Stimulated activated CD4-positive, alpha-beta T cell treated with anti-CD3 and anti-CD28 coated beads, TNF-alpha, amount 100 ng/mL, for 1 hour (primary cell): ENCODE measurements at places on chromosomes 5 and 9.

- DNase-seq, result no peak
Measured at GRCh38 chr5:74105126-74105780, 479.3 kb downstream of the ARHGEF28 start.

- no peak for DNase-seq
Measured at GRCh38 chr9:93141771-93142483, 7.9 kb upstream of the NINJ1 start.

- no peak for DNase-seq
Measured at GRCh38 chr9:93588641-93589609, 12.5 kb downstream of the PHF2 start.

GRCh38 chr9:120736881-120737280, 22.6 kb upstream of the MEGF9 start:
- DNase-seq, result no peak

- DNase-seq, result no peak
Measured at GRCh38 chr9:4059437-4059836, 240.4 kb downstream of the GLIS3 start.

DNA sequence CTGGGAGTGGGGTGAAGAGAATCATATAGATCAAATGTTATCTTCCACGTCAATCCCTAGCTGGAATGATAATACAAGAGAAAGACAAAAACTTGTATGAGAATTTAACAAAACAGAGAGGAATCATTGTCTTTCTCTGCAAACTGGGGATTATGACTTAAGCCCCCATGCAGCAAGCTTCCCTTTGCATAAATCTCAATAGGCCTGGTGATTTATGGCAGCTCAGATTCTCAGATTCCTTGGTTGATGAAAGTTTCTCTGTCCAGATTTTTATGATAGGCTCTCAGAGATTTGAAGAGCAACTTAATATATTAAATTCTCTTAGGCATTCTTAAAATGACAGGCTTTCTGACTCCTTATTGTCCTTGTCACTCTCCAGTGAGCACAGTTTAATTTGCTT, 56.0 kb downstream of the RASGRF2 start:
- no peak for DNase-seq

- DNase-seq, result no peak
Measured at GRCh38 chr5:66839636-66840185, 243.5 kb downstream of the MAST4 start.

- no peak for DNase-seq
Measured at GRCh38 chr9:108209132-108209685, 646.6 kb downstream of the ACTL7B start.

DNA sequence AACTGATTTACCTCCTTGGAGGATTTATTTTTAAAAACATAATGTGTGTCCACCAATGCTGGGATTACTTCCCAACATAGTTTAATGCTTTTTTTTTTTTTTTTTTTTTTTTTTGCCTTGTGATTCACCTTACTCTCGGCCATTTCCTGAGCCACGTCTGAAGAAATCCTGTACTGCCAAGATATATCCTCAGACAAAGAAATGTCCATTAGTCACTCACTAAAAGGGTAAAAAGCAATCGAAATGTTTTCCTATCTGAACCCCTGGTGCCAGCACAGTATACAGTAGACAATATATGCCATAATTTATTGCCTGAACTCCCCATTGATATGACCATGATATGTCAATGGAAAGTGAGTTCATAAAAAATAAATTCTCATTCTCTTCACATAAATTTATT, 344.1 kb downstream of the BNC2 start:
- no peak for DNase-seq

DNA sequence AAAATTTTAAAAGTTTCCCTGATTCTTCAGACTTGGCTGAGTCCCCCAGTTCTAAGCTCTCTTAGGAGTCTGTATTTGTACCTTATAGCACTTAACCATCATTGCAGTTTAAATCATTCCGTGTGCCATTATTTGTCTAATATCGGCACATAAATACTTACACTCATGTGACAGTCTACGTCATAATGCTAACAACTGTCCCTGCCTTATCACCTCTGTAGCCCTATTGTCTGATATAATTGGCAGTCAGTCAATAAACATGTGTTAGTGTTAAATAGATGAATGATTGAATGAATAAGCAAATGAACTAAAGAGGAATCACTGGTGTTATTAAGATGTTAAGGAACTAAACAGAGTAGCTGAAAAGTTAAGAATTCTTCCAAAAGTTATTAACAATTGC, 287.8 kb downstream of the EBF1 start:
- no peak for DNase-seq

- no peak for DNase-seq
Measured at GRCh38 chr9:10614196-10614800, 1.5 kb upstream of the PTPRD start.

- DNase-seq, result no peak
Measured at GRCh38 chr5:84861306-84861705, 476.6 kb upstream of the EDIL3 start.

GRCh38 chr5:4513381-4513780, 626.7 kb upstream of the ADAMTS16 start:
- DNase-seq, result no peak

DNA sequence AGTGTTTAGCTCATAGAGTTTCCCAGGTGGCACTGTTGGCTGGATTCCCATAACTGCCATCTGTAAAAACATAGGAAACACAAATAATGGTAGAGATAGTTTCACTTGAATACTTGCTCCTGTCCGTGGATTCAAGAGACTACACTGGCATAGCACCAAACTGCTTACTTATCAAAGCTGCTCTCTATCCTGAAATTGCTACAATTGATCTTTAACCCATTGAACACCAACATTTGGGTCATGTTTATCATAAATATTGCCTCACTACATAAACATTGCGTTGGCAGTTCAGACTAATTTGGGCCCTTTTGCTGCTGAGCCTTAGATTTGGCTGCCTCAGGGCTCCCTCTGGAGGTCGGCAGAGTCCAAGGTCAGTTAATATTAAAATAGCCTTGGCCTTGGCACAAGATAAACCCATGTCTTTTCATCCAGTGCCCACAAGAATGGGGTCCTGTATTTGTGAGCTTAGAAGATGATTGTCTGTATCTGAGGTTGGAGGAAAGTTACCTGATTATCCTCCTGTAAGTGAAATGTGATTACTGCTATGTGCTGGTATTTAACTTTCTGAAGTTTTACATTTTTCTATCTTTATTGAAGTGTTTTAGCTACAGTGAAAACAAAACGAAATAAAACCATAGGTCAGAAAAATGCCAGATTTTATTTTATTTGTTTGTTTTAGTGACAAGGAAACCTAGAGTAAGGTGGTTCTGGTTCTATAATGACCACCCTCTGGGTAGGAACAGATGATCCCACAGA, 4.0 kb upstream of the RANBP3L start:
- DNase-seq, result no peak

GRCh38 chr9:25513509-25514033, 164.7 kb downstream of the TUSC1 start:
- no peak for DNase-seq

DNA sequence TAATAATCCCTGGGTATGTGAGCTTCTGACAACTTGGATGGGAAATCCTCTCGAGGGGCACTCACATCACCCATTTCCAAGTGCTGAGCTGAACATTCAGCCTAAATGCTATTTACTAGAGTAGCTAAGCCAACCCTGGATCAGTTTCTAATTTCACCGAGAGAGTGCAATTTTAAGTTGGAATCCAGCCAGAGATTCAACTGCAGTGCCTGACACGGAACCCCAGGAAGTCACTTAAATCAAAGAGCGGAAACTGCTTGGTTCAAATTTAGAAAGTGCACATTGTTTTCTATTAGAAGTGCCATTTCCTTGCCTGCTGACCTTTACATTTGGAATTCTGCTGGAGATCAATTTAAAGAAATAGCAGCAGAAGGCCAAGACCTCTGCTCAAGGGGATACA, 8.8 kb downstream of the SPRY4 start:
- DNase-seq, result no peak

DNA sequence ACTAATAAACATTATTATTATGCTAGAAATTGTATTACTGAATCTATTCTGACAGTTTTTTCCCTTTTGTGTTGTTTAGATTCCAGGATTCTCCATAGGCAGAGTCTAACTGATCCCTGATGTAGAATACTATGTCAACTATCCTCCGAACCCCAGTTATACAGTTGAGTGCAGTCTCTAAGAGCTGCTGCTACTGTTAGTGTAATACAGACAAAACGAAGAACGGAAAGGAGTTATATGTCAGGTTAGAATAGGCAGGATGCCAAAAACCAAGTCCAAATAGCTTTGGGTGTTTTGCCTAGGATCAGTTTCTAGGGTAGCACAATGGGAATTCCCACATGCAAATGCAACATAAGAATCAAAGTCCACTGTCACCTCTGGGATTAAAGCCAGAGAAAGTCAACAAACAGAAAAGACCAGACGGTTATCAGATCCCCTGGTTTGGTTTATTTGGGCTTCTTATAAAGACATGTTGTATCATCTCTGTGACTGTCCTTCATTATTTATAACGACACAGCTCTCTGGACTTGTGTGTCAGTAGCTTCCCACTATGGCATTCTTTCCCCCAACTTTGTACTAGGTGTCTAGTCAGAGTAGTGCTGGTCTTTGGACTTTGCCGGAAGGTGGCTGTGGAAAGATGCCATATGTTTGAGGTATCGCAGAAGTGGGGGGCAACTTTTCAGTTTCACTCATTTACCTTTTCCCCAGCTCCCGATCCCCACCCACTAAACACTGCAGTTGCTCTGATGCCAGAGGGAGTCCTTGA, 14.9 kb upstream of the TMEM38B start:
- no peak for DNase-seq

DNA sequence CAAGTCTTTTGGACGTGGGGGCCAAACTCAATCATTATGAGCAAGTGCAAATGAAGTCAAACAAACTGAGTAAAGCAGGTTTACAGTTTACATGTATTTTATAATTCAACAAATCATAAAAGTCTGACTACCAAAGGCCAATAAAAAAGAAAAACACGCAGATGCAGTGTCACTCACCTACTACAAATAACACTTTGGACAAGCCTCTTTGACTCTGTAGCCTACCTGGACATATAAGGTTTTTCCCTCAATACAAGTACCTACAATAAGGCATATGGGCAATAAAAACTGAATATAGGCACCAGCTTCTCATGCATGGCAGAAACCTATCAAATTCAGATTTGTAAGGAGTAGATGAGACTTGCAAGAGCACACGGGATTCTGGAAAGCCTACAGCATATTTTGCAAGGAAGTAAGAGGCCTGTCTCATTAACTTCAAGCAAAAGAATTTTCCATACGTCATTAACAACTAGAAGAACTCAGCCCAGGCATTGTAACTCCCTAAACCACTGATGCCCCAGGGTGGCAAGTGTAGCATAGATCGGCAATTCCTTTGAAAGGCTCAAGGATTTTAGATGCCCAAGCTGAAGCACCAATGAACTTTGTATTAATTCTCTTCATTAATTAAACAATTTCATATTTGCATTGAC, 21.7 kb downstream of the ARL15 start:
- DNase-seq, result no peak

GRCh38 chr9:88477300-88477751, 57.7 kb upstream of the NXNL2 start:
- no peak for DNase-seq

DNA sequence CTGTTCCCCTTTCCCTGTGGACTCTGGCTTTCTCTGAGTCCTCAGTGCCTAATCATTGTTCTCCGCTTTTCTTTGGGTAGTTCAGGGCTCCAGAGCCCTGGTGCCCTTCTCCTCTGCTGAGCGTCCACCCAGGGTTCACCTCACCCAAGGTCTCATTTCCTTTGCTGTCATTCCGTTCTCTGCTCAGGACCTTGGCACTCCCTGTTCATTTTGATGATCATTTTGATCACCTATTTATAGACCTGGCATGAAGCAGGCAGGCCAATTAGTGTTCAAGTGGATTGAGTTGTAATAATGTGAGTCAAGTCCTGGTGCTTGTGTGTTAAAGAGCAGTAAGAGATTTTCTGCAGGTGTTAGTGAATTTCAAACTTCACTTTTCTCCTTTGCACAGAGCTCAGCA, 3.6 kb downstream of the TRIO start:
- no peak for DNase-seq

DNA sequence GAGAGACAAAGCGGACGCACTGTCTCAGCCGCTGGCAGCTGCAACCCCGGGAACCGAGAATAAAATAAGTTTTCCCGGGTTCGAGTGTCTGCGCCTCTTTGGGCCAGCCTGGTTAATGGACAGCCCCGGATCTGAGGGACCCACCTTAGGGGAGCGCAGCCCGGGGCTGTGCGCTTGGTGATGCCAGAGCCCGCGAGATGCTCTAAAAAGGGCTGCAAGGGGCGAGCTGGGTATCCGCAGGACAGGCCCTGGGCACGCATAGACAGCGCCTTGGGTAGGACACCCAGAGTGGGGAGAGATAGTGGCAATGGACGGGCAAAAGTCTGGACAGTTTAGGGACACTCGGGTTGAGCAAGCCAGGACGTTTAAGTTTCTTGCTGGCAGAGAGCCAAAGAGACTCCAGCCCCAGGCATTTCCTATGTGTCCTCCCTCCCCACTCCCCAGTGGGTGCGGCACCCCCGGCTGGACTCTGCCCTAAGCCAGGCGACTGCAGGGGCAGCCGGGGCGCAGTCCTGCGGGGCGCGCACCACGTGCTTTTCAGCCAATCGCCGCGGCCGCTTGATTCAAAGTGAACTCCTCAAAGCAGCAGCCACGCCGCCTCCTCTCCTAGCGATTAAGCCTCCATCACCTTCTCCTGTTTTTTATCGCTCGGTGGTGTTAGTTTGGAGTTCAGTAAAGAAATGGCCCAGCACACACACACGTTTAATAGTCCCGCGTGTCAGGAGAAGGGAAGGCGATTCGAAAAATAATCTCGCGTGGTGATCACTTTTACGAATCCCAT, 616 bp upstream of the ENC1 start:
- no peak for DNase-seq

DNA sequence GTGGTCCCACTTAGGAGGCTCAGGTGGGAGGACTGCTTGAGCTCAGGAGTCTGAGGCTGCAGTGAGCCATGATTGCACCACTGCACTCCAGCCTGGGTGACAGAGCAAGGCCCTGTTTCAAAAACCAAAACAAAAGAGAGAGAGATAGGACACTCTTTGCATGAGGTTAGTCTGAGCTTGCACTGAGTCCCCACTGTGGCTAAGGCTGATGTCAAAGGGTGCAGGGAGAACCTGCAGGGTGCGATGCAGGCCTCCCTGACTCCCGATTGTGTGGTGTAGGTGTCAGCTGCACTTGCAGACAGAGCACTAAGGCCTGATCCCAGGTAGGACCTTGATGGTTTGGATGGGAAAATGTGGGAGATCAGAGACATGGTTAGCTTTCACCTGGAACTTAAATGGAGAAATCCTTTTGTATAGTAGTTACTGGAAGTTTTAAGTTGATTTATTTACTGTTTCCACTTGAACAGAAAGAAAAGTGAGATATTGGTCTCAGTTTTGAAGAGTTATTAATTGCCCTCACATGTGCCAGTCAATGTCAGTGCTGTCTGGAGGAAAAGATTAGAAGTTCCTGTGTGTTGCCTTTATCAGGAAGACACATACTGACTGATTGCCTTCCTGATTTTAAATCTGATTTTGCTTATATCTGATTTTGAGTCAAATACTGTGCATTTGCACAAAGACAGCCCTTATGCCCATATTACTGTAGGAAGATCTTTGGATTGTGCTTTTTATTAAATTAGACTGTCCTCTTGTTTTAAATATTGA, 260.0 kb downstream of the MAST4 start:
- no peak for DNase-seq
